Activated CD4-positive, alpha-beta T cell treated with anti-CD3 and anti-CD28 coated beads, Interleukin-10, Interleukin-2, amounts not matched to agents 100 ng/mL and 50 ng/mL, durations not matched to agents 16 hours and 8 hours (primary cell): ENCODE measurements at places on chromosomes 3 and 15.

DNA sequence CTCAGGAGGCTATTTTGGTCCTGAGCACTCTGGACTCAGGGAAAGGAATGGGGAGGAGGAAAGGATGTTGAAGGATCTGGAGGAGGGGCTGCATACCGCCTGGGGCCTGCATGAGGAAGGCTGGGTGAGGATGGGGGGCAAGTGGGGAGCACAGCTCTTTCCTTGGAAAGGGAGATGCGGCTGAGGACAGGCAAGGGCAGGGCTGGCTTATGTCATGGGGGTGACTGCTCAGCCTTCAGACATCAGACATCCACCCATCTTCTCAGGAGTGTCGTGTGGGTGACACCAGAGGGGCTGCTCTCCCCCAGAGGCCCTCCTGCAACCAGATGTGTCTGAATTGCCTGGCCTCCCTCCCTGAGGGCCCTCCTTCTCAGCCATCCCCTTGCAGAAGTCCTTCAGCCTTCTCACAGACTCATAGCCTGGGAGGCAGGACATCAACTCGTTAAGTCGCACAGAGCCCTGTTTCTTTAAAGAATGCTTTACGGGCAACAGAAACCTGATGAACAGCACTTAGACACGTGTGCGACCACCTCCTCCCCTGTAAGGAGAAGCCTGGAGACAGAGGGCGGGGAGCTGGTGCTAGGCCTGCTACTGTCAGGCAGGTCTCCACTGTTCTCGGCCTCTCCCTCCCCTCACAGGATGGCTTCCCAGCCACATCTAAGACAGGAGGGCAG, 252.3 kb downstream of the OCA2 start:
- DNase-seq: no peak

DNA sequence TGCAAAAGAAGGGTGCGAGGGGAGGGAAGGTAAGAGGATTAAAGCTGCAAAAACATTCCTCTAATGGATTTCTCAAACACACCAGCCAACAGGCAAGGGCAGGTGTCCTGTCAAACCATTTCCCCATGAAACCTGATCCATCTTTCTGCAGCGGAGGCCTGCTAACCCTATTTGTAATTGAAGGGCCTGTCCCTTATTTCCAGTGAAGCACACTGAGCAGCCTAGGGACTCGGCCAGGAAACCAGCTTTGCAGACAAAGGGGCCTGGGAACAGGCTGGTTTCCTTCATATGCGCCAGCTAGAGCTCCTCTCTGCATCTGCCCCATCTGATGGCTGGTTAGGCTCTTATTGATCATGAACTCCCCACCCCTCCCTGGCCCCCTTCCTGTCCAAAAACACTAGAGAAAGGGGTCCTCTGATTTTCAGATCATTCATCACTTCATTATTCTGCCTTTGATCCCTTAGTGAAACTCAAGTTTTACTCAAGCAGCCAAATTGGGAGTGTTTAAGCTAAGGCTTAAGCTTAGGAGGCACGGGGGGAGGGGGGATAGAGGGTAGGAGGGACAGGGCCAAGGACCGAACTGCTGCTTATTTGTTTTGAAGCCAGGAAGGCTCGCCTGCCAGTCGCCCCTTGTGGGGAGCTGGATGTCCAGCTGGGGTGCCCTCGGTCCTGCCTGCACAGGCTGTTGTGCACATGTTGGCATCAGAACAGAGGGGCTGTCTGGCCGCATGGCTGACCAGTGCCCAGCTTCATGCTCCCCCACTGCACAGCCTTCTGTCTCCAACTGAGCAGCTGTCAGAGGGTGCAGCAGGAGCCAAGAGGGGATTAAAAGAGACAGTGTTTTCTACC, 53.1 kb downstream of the BOC start:
- DNase-seq: no peak

GRCh38 chr15:24075420-24076089, 388.4 kb upstream of the NDN start:
- DNase-seq: no peak

- no peak for DNase-seq
Measured at GRCh38 chr3:54122324-54123002, at the start of gene CACNA2D3. CACNA2D3 (plus strand) TSS chr3:54122552.

GRCh38 chr15:60973637-60974415, 255.3 kb downstream of the RORA start:
- DNase-seq: no peak

GRCh38 chr15:77163781-77164384, 93.0 kb upstream of the TSPAN3 start:
- DNase-seq: no peak

- peak; percentile 57 for DNase-seq
Measured at GRCh38 chr15:90099868-90100831, 2.1 kb downstream of the IDH2 start.
